ENCODE measurements at places on chromosomes 2 and 18.

- DNase-seq: no peak
- H3K27ac ChIP-seq: no peak overlapping the region
- peaks cover 27% of the 10 kb centered on the region for H3K4me1 ChIP-seq
Observed at GRCh38 chr2:86556508-86556907, 6.7 kb downstream of the CHMP3 start.

DNA sequence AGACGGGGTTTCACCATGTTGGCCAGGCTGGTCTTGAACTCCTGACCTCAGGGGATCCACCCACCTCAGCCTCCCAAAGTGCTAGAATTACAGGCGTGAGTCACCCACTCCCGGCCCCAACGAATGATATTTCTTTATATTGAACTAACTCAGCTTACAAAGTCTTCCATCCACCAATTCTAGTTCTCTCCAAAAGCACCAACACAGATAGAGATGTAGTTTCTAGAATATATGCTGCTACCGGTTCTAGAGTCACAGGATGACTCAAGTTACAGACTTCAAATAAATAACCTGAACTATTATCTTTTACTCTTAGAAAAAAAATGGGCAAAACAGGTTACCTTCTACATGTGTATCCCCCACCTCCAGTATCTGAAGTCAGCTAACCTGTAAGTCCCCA is 9.2 kb downstream of the ACAA2 start:
- peaks cover 16% of the 10 kb centered on the region for H3K36me3 ChIP-seq
- DNase-seq: no peak
- no peak overlapping the region for H3K27ac ChIP-seq
- H3K4me3 ChIP-seq: no peak overlapping the region
- H3K4me1 ChIP-seq: peaks cover 22% of the 10 kb centered on the region
- H3K27me3 ChIP-seq: no peaks in the 10 kb centered on the region

DNA sequence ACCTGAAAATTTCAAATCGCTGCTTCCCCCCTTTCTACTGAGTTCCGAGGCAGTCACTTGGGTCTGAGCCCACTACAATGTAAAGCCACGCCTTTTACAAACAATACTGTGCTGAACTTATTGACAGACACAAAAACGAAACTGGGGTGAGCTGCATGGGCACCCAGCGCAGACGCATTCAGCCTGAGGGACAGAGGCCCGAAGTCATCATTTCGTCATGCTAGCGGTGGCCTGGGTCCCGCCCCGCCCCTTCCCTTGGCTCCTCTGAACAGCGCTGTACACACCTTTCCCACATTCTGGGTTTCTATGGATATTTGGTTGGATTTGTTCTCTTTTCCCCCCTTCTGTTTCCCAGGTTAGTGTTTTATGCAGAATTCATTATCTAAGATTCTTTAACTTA is 71.7 kb downstream of the EIPR1 start:
- H3K27ac ChIP-seq: peak overlapping the region; percentile 79
- no peak for DNase-seq
- no peak overlapping the region for H3K4me3 ChIP-seq
- H3K4me1 ChIP-seq: peaks cover 38% of the 10 kb centered on the region

DNA sequence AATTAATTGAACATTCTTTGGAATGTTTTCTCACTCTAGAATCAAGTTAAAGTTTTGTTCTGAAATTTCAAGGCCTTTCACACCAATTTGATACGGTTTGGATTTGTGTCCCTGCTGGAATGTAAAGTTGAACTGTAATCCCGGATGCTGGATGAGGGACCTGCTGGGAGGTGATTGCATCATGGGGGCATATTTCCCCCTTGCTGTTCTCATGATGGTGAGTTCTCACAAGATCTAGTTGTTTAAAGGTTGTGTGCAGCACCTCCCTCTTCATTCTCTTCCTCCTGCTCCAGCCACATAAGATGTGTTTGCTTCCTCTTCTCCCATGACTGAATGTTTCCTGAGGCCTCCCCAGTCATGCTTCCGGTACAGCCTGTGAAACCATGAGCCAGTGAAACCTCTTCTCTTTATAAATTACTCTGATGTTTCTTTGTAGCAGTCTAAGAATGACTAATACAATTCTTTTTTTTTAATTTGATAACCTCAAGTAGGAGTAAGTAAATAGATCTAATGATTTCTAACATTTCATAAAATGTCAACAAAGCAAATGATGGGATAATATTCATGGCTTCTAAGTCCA is 144.2 kb upstream of the CDH7 start:
- no peaks in the 10 kb centered on the region for H3K27me3 ChIP-seq
- no peaks in the 10 kb centered on the region for H3K36me3 ChIP-seq
- no peak overlapping the region for H3K4me3 ChIP-seq
- no peak overlapping the region for H3K27ac ChIP-seq

DNA sequence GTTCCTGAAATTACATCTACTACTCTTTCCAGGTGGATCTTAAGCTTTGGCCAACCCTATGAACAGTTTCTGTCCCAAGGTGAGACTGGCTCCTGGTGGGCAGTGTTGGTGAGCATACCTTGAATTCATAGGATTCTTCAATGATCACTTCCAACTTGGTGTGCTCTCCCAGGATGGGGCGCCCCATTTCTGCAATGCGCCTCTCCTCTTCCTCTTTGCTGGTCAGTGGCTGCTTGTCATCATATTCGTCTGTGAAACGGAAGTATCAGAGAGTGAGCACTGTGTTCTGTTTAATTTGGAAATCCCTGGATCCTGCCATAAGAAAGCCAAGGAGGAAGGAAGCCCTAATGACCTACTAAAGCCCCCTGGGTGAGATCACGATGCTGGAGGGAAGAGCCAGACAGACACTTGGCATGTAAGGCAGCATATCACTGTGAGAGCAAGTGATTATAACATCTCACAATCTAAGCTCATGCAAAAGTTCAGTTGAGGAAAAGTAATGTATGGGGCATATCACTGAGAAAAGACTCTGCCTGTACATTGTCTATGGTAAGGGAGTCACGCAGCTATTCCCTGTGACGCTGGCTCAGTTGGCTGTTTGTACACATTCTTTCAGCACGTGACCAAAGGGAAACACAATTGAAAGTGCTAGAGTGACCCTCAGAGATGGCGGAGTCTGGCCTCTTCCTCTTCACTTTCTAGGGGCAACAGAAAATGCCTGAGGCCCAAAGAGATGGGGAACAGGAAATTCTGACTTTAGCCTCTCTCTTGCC is 287.0 kb downstream of the SLC8A1 start:
- no peak for DNase-seq
- H3K4me3 ChIP-seq: no peak overlapping the region
- H3K27ac ChIP-seq: no peak overlapping the region
- no peaks in the 10 kb centered on the region for H3K27me3 ChIP-seq

GRCh38 chr2:26018184-26019055 is 15.5 kb upstream of the RAB10 start:
- H3K36me3 ChIP-seq: no peaks in the 10 kb centered on the region
- H3K4me3 ChIP-seq: no peak overlapping the region
- no peak overlapping the region for H3K27ac ChIP-seq
- no peak for DNase-seq

DNA sequence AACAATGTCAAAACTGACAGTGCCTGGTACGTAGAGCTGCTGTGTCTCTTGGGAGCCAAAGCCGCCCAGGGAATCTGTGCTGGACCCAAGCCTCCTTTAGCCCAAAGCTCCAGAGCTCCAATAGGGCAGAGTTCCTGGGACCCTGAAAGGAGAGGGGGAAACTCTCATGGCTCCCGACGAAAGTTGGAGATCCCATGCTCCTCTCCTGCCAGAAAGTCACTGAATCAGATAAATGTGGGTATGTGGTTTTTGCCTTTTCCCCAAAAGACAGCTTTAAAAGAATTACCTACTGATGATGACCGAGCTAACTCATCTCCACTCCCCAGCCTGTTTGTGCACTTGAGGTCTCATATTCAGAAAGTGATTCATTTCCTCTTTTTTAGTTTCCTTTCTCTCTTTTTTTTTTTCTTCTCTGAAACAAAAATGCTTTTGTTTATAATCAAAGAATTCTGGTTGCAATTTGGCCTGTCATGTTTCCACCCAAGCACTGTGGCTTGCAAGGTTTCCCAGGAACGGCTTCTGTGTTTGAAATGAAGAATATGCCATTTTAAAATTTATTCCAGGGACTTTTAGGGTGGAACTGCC is 14.1 kb upstream of the PMAIP1 start:
- DNase-seq: no peak
- H3K36me3 ChIP-seq: peaks cover 3% of the 10 kb centered on the region
- H3K27ac ChIP-seq: peak overlapping the region; percentile 91
- peaks cover 22% of the 10 kb centered on the region for H3K4me1 ChIP-seq
- H3K4me3 ChIP-seq: peak overlapping the region; percentile 60

GRCh38 chr18:23143016-23143814 is 7.9 kb downstream of the CABLES1 start:
- H3K4me1 ChIP-seq: peaks cover 7% of the 10 kb centered on the region
- no peak overlapping the region for H3K4me3 ChIP-seq
- H3K36me3 ChIP-seq: no peaks in the 10 kb centered on the region

Data from effector memory CD8-positive, alpha-beta T cell (primary cell).